HepG2 (cell line): ENCODE measurements at places on chromosomes 3 and 15.

- DNase-seq = no peak
Measured at GRCh38 chr3:135598597-135598996, 366.9 kb upstream of the PPP2R3A start.

- peak; percentile 35 for DNase-seq
Measured at GRCh38 chr3:139906418-139906817, 28.6 kb upstream of the CLSTN2 start.

DNA sequence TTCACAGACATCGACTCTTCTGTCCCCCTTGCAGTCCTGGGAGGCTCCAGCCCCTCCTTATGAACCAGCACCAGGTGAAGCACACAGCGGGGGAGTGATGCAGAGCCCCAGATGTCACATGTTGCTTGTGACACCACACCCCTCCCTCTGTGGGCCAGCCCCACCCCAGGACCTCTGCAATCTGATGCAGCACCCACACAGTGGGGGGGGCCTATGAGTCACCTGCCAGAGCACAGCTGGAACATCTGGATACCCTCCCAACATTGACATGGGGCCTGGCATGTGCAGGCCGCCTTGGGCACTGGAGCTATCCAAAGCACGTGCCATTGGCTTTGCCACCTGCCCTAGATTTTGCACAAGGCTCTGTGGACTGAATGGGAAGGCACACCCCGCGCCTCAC, 70.5 kb downstream of the FEM1B start:
- no peak for DNase-seq

- DNase-seq = no peak
Measured at GRCh38 chr15:88312941-88313579, 56.5 kb upstream of the NTRK3 start.

- DNase-seq = no peak
Measured at GRCh38 chr3:73808862-73809509, 184.2 kb upstream of the PDZRN3 start.

- no peak for DNase-seq
Measured at GRCh38 chr15:95929232-95929846, 401.2 kb upstream of the NR2F2 start.

DNA sequence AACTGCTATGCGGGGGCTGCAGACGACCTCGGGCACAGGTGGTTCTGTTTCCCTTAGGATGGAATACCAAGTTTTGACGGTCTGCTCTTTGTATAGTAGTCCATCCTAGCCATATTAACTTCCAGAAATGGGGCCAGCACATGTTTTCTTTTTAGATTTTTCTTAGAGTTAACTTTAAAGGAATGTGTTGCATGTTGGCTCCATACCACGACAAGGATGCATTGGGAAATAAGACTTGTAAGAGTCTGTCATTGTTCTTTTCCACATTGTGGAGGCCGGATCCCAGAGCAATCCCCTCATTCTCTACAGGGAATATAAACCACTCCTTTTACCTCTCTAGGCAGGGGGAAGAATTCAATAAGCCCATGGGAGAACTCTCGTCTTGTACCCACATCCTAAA, 87.1 kb upstream of the PLSCR4 start:
- DNase-seq = no peak

DNA sequence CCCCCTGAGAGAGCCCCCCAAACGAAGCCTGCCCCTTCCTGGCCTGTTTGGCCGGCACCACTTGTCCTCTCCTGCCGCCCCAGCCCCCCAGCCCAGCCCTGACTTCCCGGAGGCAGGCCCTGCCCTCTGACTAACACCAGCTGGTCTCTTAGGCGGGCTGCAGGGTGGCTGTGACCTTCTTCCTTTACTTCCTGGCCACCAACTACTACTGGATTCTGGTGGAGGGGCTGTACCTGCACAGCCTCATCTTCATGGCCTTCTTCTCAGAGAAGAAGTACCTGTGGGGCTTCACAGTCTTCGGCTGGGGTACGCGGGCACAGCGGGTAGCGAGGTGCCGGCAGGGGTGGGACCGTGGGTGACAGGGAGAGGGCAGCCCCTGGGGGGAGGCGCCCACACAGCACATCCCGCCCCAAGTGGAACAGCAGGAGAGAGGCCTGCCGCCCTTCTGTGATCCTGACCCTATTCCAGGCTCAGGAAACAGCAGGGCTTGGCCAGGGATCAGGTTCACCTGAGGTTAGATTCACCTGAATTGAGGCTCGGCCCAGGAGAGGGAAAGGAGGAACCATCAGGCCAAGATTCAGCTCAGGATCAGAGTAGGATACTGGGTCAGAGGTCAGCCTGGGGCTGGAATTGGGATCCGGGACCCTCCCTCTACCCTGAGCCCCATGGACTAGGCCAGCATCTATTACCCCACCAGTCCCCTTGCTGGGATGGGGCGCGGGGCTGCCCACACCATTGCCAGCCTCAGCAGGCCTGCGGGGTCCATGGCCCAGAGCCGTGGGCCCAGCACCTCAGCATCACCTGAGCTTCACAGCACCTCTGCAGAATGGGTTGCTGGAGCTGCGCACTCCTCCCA, 21.9 kb downstream of the PTH1R start:
- no peak for DNase-seq

DNA sequence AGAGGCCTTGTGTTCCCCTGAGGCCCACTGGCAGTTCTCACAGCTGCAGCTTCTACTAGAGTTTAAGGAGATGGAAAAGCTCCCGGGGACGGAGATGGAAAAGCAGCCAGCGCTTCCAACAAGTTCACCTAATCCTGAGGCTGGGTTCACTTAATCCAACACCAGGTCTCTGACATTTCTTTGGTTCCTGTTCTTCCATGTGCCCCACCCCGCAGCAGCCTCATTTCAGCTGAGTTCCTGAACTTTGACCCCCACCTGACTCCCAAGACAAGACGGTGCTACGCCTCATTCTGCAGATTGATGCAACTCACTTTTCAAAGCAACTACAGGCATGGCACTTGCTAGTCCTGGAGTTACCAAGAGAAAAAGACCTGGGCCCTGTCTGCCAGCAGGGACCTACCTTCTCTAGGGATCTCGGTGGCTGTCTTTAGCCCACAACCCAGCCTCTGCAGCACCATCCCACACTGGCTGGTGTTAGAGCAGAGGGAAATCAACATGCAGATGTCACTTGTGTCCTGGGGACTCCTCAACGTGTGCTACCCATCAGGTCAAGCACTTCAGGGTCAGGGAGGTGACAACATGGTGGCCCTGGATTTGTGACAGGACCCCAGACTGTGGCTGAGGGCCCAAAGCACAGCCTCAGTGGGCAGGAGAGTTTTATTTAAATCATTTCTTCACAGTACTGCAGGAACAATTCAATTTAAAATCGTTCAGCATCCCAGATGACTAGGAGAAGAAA, 406.1 kb downstream of the VPS13C start:
- no peak for DNase-seq

DNA sequence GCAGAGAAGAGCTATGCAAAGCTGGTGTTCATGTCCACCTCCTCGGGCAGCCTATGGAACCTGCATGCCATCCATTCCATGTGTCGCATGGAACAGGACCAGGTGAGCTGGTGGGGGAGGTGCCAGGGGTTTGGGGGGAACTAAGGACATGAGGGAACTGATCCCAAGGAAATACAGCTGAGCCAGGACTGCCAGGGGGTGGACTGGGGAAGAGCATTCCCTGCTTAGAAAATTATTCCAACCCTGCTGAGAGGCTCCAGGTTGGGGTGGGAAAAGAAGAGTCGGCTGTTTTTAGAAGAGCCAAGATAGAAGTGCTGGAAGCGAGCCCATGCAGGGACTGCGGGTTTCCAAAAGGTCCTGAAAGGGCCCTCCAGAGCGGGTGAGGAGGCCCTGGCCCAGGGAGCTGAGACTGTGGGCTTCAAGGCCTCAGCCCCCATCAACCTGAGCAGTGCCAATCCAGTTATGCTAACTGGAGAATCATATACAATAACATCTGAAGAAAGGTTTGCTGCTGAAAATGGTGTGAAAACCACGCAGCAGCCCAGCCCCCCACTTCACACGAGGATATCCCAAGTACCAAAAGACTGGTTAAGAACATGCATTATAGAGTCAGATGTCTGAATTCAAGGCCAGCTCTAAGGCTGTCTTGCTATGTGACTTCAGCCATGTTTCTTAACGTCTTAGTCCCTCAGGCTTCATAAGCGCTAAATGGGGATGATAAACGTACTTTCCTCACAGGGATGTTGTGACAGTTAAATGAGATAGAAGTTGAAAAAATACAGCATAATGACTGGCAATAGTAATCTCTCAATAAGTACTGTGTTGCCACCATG, 7.8 kb downstream of the DISP2 start:
- DNase-seq = no peak

DNA sequence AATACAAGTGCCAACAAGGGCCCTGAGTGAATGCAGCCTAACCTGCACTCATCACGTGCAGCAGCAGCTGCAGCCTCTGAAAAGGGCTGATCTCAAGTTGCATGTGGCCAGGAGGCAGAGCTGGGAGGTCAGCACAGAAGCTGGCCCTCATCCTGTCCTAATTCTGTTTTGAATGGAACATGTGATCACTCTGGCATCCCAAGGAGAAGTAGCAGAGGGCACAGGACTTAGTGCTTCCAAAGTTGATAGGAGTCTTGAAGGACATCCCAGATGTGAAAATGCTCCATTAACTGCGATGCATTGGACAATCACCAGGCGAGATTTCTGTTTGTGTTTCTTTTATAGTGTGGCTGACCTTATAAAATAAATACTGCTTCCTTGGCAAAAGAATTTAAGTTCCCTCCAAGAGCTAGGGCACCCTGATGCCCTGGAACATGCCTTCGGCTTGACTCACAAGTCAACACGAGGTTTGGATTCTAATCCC, 31.6 kb upstream of the STAG1 start:
- no peak for DNase-seq

- no peak for DNase-seq
Measured at GRCh38 chr3:190671658-190672057, 157.8 kb downstream of the IL1RAP start.

DNA sequence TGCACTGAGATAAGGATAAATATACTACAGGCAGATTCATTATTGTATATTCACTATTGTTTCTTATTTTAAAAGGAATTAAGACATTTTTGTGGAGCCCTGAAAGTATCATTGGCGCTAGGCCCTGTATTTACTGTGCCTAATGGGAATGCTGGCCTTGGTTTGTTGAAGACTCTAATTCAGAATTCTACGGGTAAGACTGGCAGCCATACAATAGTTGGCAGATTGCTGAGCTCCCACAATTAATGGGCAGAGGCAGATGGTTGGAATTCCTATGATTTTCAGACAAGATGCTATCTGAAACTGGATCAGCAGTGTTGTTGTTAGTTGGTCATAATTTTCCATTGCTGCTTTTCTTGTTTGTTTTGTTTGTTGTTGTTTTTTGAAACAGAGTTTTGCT, 14.7 kb downstream of the PGBD4 start:
- no peak for DNase-seq

DNA sequence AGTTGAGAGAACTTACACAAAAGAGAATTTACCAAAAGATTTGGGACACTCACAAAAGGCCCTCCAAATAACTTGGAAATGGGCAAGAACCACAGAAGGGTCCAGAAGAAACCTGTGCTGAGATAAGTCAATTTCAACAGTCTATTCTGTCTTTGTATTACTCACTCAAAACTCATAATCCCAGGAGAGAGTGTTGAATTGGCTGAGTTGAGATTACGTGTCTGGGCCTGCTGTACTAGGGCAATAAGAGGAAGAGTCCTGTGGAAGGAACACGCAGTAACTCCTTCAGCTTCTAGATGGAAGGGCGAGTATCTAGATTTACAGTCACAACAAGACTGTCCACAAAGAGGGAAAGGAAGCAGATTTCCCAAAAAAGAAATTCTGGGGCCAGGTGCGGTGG, 42.5 kb upstream of the DYNC1LI1 start:
- DNase-seq = no peak

- no peak for DNase-seq
Measured at GRCh38 chr3:183493296-183494045, 62.0 kb downstream of the KLHL6 start.

DNA sequence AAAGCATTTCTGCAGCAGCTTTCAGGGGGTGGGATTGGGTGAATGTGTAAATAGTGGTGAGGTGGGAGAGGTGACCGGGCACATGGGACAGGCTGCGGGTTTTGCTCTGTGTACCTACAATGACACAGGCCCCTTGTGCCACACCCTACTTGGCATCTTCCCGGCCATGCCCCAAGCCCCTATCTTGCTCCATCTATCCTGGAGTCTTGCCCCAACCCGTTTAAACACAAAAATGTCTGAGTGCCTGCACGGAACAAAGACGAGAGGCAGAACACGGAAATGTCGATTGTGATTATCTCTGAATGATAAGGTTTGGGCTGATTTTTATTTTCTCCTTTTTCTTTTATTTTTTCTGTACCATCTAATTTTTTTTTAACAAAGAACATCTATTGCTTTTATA, 46.0 kb upstream of the SLC6A1 start:
- no peak for DNase-seq

DNA sequence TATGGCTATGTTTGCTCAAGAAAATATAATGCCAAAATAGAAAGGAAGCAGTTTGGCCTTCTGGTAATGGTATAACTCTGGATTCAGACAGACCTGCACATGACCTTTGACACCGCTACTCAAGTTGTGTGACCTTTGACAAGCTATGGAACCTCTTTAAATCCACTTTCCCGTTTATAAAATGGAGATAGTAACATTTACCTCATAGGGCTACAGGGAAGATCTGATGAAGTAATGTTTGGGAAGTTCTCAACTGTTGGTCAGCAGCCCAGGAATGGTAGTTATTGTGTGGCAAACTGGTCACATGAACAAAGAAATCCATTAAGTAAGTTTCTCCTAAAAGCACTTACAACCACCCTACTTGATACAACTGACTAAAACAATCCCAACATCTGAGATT, 95.1 kb upstream of the PHLDB2 start:
- no peak for DNase-seq
